Ureter (tissue), 1 donor: ENCODE measurements at places on chromosomes 11 and 22. TPM values are rescaled to one million over a fixed set of nuclear protein-coding genes. Genes with fewer than 3 reads are reported as not detected.

MOGAT2 gene
- 8.2 TPM for total RNA-seq

HYOU1 gene
- 162 TPM for total RNA-seq

DNA sequence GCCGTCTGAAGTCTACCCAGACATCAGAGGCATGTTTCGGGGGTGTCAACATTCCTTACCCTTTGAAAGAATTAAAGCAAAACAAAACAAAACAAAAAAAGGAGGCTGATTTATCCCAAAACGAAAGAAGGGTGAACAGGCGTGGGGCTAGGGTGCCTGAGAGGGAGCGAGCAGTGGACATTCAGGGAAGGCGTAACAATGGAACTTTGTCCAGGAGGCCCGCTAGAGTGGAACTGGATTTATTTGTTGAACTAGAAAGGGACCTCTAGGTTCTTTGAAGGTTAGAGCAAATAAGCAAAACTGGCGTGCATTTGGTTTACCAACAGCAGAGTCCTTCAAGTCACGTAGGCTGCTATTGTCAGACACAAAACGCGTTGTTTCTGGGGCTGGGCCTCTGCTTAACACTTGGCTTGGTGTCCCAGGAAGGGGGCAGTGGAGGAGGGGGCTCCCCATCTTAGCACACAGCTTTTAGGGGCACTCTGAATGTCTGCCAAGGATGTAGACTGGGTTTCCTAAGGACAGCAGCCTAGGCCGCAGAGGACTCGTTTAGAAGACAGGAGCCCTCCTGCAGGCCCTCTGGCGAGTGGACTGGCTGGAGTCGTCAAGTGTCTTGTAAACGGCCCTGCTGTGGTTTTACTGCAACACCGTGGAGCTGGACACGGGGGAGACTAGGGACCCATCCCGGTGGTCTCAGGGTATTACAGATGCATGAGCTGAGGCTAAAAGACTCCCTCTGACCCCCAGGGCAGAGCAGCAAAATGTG is 203.7 kb upstream of the SORL1-AS1 start:
- DNase-seq = no peak

DNA sequence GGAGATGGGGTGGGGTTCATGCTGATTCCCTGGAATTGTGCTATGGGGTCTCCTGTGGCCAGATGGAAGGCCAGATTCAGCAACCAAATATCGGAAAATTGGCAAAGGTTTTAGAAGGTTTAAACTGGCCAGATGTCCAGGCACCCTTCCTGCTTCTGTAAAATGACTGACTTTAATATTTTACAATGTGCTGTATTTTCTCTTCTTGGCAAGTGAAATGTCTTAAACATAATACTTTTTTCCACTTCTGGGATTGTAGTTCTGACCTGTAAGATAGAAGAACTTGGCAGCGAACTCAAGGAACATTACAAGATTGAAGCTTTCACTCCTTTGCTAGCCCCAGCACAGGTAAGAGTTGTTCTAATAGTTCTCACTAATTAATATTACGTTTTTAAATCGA is 17.5 kb downstream of the POLA2 start:
- no peak for DNase-seq
